ENCODE measurements at places on chromosomes 1 and 21.

- no peak for DNase-seq
These were observed 178.6 kb upstream of the NRIP1 start for GRCh38 chr21:15243406-15243805.

GRCh38 chr1:79363430-79363829, 356.9 kb upstream of the ADGRL4 start:
- DNase-seq = no peak

- no peak for DNase-seq
These were observed 183.1 kb upstream of the IVNS1ABP start for GRCh38 chr1:185500001-185500626.

DNA sequence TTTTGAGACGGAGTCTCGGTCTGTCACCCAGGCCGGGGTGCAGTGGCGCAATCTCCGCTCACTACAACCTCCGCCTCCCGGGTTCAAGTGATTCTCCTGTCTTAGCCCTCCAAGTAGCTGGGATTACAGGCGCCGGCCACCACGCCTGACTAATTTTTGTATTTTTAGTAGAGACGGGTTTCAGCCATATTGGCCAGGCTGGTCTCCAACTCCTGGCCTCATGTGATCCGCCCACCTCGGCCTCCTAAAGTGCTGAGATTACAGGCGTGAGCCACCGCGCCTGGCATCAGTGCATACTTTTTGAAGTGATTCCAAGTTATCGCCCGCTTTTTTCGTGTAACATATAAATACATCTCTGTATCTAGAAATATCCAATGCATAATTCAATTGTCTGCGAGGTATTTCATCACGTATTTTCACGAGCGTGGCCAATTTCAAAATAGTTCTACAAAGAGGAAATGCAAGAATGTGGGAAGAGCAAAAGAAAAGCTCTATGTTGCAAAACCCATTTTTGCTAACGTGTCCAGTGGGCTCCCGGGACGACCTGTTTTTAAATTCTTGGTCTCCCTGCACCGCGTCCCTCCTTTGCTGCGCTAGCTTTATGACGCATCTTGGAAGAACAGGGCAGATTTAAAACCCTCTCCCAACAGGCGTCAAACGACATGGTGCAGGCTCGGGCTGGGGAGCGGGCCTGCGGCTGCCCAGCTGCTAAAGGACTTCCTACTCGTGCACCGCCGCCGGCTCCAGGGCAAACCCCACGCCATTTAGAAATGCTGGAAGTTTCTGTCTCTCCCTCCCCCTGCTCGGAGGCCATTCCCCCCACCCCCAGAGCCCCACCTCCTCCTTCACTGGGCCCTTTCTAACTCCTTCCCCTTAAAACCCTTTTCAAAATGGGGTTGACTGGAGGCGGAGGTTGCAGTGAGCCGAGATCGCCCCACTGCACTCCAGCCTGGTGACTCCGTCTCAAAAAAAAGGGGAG, 923 bp upstream of the IFNGR2 start:
- DNase-seq = peak; percentile 96

- peak; percentile 56 for DNase-seq
These were observed 87.2 kb downstream of the VAV3 start for GRCh38 chr1:107877745-107878144.

GRCh38 chr1:226672339-226672762, 66.7 kb downstream of the ITPKB start:
- no peak for DNase-seq

DNA sequence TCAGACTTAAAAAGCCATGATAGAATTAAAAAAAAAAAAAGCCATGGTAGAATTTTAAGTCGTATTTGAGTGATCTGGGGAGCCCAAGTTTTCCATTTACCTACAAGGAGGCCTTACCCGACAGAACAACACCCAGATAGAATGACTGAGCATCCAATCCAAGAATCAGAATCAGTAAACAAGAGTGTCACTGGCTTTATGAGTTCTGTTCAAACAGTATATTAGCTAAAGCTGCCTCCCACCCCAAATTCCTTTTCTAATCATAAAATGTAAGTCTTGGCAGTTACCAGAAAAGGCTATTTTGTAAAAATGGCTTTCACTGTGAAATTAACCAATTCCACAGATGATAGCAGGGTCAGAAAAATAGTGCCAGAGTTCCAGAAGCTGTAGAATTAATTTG, 1.2 kb downstream of the GTF2B start:
- DNase-seq = no peak

- no peak for DNase-seq
These were observed 4.8 kb upstream of the KCNJ6 start for GRCh38 chr21:37921091-37921490.

DNA sequence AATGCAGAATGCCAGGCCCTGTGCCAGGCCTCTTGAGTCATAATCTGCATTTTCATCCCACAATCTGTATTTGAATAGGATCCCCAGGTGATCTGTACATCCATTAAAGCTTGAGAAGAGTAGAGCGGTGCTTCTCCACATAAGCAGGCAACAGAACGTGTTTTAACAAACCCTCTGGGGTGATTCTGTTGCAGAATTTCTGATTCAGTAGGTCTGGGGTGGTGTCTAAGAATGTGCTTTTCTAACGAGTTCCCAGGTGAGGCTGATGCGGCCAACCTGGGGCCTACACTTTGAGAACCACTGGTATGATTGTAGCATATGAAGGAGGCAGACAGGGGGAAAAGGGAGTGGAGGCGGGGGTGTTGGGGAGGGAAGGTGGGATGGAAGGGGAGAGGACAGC, 78.4 kb upstream of the POU3F1 start:
- DNase-seq = no peak

DNA sequence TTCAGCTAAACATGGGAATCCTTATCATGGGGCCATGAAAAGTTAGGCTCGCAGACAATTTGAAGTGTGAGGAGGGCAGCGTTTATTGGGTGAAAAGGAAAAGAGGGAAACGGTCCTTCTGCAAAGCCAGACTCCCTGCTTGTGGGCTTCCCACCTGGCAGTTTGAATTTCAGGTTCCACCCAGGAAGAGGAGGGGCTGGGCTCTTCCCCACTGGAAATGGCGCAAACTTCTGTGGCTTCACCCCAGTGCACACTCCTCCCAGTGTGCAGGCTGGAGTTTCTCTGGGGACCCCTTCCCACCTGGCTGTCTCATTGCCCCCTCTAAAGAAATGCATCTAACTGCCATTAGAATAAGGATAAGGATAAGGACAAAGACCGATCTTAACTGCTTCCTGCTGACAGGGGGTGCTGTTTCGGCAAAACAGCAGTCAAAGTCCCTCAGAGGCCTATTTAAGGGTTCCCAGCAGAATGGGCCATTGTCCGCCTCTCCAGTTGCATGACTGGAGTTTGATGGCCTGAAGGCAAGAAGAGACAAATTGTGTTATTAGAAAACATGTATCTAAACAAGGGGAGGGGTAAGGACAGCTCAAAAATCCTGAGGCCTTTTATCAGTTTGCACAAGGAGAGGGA, 20.4 kb downstream of the AIM2 start:
- no peak for DNase-seq

DNA sequence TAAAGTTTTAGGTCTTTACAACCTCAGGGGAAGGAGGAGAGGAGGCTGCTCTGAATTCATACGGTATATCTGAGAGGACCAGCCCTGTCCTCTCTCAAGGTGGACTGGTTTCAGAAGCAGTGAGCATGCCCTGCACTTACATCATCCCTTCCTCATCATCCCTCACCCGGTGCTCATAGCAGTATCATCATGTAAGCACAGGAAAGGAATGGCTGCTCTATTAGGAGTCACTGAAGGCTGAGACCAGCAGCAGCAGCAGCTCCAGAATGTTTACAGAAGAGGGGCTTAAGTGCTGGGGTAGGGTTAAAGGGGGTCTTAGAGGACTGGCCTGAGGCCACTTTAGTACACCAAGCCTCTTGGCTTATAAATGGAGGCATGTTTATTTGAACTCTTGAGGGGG, 185.9 kb downstream of the AK5 start:
- DNase-seq = no peak

- DNase-seq = no peak
These were observed 88.6 kb downstream of the ADAMTS1 start for GRCh38 chr21:26756491-26757159.

DNA sequence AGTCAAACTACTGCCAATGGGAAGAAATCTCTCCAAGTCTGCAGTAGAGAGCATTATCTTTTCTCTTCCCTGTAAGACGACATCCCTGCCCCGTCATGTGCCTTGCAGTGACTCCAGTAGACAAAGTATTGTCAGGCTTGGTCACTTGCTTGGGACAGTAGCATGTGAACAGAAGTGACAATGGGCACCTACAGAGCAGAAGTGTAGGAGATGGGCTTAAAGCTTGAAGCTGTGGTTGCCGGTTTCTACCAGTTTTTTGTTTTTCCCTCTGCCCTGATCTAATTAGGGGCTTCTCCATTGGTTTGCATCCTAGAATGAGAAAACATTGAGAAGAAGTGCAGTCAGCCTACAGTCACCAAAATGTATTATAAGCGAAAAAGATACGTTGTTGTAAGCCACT, 12.7 kb downstream of the F3 start:
- DNase-seq = no peak

DNA sequence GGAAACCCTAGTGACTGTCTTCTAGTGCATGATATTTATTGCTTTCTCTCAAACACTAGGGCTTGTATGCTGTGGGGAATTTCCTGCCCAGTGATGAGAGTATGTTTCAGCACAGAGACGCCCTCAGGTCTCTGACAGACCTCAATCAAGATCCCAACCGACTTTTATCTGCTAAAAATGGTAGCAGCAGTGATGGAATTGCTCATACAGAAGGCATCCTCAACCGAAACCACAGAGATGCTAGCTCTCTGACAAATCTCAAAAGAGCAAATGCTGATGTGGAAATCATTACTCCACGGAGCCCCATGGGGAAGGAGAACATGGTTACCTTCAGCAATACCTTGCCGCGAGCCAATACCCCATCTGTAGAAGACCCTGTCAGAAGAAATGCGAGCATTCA, 41.3 kb downstream of the PLPPR4 start:
- DNase-seq = no peak
